Left ventricle myocardium inferior (tissue), 1 donor: ENCODE measurements at places on chromosomes 3 and 15.

- peak overlapping the region; percentile 89 for H3K27ac ChIP-seq
- H3K4me3 ChIP-seq, result peak overlapping the region; percentile 67
- peaks cover 43% of the 10 kb centered on the region for H3K27me3 ChIP-seq
- H3K4me1 ChIP-seq, result peaks cover 59% of the 10 kb centered on the region
- H3K36me3 ChIP-seq, result no peaks in the 10 kb centered on the region
- no peak for DNase-seq
Observed at GRCh38 chr15:74136540-74136813, 6.1 kb downstream of the ISLR2 start.

GRCh38 chr15:38049891-38050290 is 115.5 kb downstream of the TMCO5A start:
- no peak overlapping the region for H3K4me3 ChIP-seq
- DNase-seq, result no peak
- no peaks in the 10 kb centered on the region for H3K27me3 ChIP-seq
- no peaks in the 10 kb centered on the region for H3K4me1 ChIP-seq

DNA sequence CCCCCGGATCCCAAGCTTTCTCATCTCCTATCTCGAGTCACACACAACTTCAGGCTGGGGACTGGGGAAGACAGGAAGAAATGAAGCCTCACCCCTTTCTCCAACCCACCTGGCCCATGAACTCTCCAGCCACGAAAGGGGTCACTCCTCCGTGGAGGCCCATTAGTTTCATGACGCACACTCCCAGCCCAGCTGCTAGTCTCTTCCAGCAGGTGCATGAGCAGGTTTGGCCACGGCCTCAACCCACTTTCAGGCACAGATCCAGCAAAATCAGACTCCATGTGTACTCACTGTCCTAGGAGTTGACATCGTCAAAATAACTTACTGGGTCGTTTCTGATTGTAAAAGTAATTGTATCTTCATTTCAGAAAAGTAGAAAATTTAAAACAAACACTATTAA is 76.6 kb downstream of the C3orf70 start:
- H3K4me1 ChIP-seq, result peaks cover 8% of the 10 kb centered on the region
- H3K4me3 ChIP-seq, result no peak overlapping the region
- no peak for DNase-seq
- no peaks in the 10 kb centered on the region for H3K27me3 ChIP-seq
- H3K36me3 ChIP-seq, result peaks cover 3% of the 10 kb centered on the region
- no peak overlapping the region for H3K27ac ChIP-seq

DNA sequence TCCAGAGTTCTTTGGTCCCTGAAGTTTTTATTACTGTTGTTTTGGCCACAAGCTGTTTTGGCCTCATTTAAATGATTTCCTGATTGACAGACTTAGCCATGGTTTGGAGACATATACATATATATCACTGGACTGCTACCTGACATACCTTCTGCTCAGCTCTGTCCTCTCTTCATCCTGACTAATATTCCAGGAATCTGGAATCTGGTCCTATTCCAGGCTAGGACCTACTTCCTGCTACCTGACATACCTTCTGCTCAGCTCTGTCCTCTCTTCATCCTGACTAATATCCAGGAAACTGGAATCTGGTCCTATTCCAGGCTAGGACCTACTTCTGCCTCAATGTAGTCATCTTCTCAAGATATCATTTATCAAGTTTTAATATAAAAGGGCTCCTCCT is 724.4 kb upstream of the ROBO1 start:
- no peak overlapping the region for H3K27ac ChIP-seq
- H3K4me1 ChIP-seq, result no peaks in the 10 kb centered on the region
- H3K36me3 ChIP-seq, result no peaks in the 10 kb centered on the region
- H3K4me3 ChIP-seq, result no peak overlapping the region
- H3K27me3 ChIP-seq, result no peaks in the 10 kb centered on the region
- DNase-seq, result no peak

DNA sequence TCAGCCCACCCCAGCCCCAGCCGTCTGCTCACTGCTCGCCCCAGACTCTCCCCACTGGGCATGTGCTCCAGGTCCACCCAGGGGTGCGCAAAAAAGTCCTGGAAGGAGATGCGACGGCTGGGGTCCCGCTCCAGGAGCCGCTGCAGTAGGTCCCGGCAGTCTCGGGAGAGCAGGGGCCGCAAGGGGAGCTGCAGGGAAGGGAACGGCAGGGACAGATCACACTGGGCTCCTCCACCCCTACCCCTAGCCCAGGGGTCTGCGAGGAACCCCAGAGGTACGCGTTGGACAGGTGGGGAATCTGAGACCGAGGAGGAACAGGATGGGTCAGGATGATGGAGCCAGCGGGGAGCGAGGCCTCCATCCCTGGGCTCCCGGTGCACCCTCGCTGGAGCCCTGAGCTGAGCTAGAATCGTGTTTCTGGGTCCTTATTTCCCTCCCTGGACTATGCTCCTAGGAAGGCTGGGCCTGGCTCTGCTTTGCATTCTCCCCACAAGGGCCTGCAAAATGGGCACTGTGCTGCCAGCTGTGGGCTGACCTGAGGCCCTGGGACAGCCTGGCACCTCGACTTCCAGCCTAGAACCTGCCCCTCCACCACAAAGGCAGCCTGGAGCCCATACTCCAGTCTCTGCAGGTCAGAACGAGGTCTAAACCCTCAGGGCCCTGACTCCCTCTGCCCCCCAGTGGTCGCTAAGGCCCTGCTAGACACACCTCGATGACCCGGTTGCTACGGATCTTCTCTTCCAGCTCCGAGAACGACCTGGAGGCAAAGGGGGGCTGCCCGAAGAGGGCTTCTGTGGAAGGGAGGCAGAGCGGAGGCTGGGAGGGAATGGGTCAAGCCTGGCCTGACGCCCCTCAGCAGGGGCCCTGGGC is 3.2 kb downstream of the ULK3 start:
- peaks cover 14% of the 10 kb centered on the region for H3K36me3 ChIP-seq
- H3K27ac ChIP-seq, result no peak overlapping the region
- DNase-seq, result no peak

DNA sequence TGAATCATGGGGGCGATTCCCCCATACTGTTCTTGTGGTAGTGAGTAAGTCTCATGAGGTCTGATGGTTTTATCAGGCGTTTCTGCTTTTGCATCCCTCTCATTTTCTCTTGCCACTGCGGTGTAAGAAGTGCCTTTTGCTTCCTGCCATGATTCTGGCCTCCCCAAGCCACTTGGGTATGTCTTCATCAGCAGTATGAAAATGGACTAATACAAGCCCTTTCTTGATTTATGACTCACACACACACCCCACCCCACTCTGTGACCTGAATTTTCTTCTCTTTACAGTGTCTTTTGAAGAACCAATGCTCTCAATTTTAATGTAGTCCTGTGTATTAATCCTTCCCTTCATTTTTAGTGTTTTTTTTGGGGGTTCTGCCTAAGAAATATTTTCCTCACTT is 244.8 kb downstream of the PLCL2 start:
- H3K4me1 ChIP-seq, result no peaks in the 10 kb centered on the region
- DNase-seq, result no peak
- H3K4me3 ChIP-seq, result no peak overlapping the region
- H3K36me3 ChIP-seq, result no peaks in the 10 kb centered on the region

- no peak for DNase-seq
- H3K4me1 ChIP-seq, result peaks cover 82% of the 10 kb centered on the region
- peak overlapping the region; percentile 97 for H3K4me3 ChIP-seq
Observed at GRCh38 chr3:143002083-143002712, 828 bp downstream of the U2SURP start.

DNA sequence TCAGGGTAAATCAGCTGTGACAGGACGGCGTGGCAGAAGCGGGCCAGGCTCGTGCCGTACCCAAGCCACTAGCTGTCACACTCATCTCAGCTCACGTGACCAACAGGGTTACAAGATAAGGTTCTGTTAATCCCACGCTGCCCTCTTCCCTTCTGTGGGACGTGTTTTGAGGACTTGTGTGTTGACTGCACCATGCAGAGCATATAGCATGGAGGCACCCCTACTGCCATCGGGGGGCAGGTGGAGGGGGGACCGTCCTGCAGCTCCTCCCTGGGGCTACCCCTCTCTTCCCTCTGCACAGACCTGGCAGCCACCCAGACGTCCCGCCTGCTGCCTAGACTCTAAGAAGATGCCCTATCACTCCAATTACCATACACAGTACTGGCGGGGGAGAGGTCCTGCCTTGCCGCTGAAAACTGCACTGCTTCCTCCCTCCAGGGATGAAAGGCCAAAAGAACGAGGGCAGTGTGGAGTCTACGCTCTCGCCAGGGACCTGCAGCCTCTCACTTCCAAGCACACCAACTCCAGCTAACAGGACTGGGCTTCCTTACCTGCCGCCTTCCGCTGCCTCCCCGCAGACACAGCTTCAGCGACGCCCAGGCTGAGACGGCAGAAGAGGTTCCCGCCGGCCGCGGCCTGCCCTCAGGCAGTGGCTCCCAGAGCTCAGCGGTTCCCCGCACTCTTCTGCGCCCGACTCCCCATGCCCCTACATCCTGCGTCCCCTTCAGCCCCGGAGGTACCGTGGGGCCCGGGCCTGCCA is at the start of gene TNK2:
Gene TNK2, minus strand, starts transcription at position 618 of the 760 bp plus-strand sequence. CDS start 19,963 bp downstream, outside the sequence.
- H3K4me3 ChIP-seq, result peak within 1 kb of the TSS; percentile 78
- no peaks in the 10 kb centered on the region for H3K27me3 ChIP-seq
- no peaks in the 10 kb centered on the region for H3K36me3 ChIP-seq
- peak within 1 kb of the TSS; percentile 64 for H3K27ac ChIP-seq
- H3K4me1 ChIP-seq, result peaks cover 32% of the 10 kb centered on the region

GRCh38 chr3:73558727-73559075 is 66.0 kb downstream of the PDZRN3 start:
- DNase-seq, result peak; percentile 33
- peaks cover 92% of the 10 kb centered on the region for H3K4me1 ChIP-seq
- peak overlapping the region; percentile 38 for H3K4me3 ChIP-seq

- no peak overlapping the region for H3K27ac ChIP-seq
- peaks cover 11% of the 10 kb centered on the region for H3K27me3 ChIP-seq
- no peak for DNase-seq
Observed at GRCh38 chr15:71804226-71804625, 6.1 kb upstream of the NR2E3 start.

- H3K4me3 ChIP-seq, result no peak overlapping the region
- H3K27me3 ChIP-seq, result no peaks in the 10 kb centered on the region
- H3K27ac ChIP-seq, result no peak overlapping the region
- no peaks in the 10 kb centered on the region for H3K36me3 ChIP-seq
Observed at GRCh38 chr3:165156757-165157420, 39.3 kb downstream of the SLITRK3 start.

DNA sequence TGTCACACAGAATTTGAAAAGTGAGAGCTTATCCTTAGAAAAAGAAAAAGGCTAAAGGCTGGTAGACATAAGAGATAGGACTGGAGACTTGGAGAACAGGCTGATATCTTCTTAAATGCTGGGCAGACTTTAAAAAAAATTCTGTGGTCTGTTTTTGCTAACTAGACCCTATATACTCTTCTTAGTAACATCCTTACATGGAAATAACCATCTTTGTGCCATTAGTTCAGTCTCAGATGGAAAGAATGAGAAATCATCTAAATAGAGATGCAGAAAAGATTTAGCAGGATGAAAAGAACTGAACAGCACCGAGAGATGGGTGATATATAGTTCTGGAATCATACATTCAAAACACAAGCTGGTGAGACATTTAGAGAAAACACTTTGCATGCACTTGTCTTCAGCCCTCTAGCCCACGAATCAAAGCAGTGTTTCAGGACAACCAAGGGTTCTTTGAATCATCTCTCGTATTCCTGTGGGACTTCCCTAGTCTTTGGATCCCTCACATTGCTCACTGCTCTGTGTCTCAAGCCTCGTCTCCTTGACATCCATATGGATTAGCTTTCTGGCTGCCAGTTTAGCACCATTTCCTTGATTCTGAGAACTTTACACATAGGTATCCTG is 93.0 kb upstream of the LYSMD4 start:
- no peak for DNase-seq
- peaks cover 8% of the 10 kb centered on the region for H3K36me3 ChIP-seq
- no peaks in the 10 kb centered on the region for H3K27me3 ChIP-seq
- H3K4me1 ChIP-seq, result no peaks in the 10 kb centered on the region
- H3K4me3 ChIP-seq, result no peak overlapping the region

- no peak for DNase-seq
- no peaks in the 10 kb centered on the region for H3K36me3 ChIP-seq
- no peak overlapping the region for H3K27ac ChIP-seq
- no peak overlapping the region for H3K4me3 ChIP-seq
- no peaks in the 10 kb centered on the region for H3K4me1 ChIP-seq
Observed at GRCh38 chr3:109887293-109887692, 549.9 kb upstream of the DPPA4 start.

GRCh38 chr3:18645619-18646018 is 220.5 kb upstream of the SATB1 start:
- H3K27ac ChIP-seq, result no peak overlapping the region
- no peaks in the 10 kb centered on the region for H3K4me1 ChIP-seq
- no peaks in the 10 kb centered on the region for H3K27me3 ChIP-seq
- H3K4me3 ChIP-seq, result no peak overlapping the region

- no peaks in the 10 kb centered on the region for H3K27me3 ChIP-seq
- no peak overlapping the region for H3K4me3 ChIP-seq
- H3K4me1 ChIP-seq, result peaks cover 15% of the 10 kb centered on the region
- no peak overlapping the region for H3K27ac ChIP-seq
- H3K36me3 ChIP-seq, result no peaks in the 10 kb centered on the region
Observed at GRCh38 chr3:60742606-60743145, 508.6 kb downstream of the FHIT start.

DNA sequence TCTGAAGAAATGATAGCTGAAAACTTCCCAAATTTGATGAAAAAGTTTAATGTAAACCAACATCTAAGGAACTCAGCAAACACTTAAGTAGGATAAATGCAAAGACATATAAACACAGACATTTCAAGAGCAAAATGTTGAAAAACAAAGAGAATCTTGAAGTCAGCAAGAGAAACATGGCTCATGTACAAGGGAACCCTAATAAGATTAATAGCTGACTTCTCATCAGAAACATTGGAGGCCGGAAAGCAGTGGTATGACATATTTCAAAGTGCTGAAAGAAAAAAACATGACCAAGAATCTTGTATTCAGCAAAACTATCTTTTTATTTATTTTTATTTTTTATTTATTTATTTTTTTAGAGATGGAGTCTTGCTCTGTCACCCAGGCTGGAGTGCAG is 10.6 kb upstream of the PRKCI start:
- H3K4me1 ChIP-seq, result no peaks in the 10 kb centered on the region
- H3K27ac ChIP-seq, result no peak overlapping the region
- H3K27me3 ChIP-seq, result peaks cover 9% of the 10 kb centered on the region
- no peak overlapping the region for H3K4me3 ChIP-seq
- no peak for DNase-seq

GRCh38 chr3:89372456-89372855 is 265.0 kb downstream of the EPHA3 start:
- no peak overlapping the region for H3K27ac ChIP-seq
- no peaks in the 10 kb centered on the region for H3K4me1 ChIP-seq
- no peaks in the 10 kb centered on the region for H3K27me3 ChIP-seq
- no peak for DNase-seq

GRCh38 chr15:86316216-86316615 is 236.5 kb downstream of the AGBL1 start:
- peaks cover 17% of the 10 kb centered on the region for H3K27me3 ChIP-seq
- H3K27ac ChIP-seq, result peak overlapping the region; percentile 21
- no peak overlapping the region for H3K4me3 ChIP-seq
- H3K36me3 ChIP-seq, result no peaks in the 10 kb centered on the region
- DNase-seq, result no peak

DNA sequence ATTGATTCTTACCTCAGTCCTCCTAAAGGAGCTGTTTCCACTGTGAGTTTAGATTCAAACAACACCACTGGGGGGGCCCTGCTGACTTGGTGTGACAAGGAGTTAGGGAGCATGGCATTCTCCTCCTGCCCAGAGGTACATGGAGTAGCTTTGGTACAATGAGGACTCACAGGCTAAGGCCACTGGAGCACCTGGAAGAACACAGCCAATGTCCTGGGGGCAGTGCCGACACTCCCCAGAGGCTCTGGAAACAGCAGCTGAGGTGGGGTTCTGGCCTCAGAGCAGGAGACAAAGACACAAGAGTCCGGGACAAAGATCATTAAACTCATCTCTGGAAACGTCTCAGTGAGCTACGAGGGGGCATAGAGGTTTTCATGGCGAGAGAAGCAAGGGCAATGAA is 69.7 kb upstream of the POMGNT2 start:
- DNase-seq, result no peak
- H3K27ac ChIP-seq, result no peak overlapping the region
- no peak overlapping the region for H3K4me3 ChIP-seq
- peaks cover 34% of the 10 kb centered on the region for H3K4me1 ChIP-seq
- H3K27me3 ChIP-seq, result no peaks in the 10 kb centered on the region
